ENCODE measurements at places on chromosomes 7 and 10.
A peak's percentile ranks its signal among the peaks of the same experiment; 100 is the strongest.

DNA sequence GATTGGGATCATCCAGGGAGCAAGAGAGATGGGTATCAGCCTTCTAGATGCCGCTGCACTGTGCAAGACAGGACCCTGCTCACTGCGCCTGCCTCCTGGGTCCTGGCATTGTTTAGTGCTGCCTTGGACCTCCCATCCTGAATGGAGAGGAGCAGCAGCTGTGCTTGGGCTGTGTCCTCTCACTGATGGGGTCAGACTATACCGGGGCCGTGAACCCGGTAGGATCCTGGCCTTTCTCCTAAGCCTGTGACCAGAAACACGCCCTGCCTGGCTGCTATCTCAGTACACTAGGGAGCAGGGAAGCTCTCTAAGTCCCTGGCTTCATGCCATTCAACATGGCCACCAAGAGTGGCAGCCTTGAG, 309.4 kb upstream of the ZNF32 start:
- no peak for DNase-seq

DNA sequence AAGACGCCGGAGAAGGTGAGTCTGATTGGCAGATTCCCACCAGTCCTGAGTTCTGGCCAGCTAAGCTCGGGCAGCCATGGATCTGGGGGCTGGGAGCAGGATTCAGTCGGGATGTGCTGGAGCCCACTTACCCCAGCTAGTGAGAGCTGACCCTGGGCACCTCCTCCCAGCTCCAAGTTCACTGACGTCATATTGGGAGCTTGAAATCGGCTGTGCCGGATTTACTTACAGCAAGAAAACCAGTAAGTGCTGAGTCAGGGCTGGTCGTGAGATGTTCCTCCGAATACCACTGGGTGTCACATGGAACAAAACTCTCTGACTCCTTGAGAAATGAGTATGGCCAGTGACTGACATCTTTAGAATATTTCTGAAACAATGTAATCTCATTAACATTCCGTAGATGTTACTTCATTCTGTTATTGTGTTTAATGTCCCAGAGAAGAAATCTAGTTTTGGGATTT, 621.2 kb downstream of the SDK1 start:
- no peak for DNase-seq

DNA sequence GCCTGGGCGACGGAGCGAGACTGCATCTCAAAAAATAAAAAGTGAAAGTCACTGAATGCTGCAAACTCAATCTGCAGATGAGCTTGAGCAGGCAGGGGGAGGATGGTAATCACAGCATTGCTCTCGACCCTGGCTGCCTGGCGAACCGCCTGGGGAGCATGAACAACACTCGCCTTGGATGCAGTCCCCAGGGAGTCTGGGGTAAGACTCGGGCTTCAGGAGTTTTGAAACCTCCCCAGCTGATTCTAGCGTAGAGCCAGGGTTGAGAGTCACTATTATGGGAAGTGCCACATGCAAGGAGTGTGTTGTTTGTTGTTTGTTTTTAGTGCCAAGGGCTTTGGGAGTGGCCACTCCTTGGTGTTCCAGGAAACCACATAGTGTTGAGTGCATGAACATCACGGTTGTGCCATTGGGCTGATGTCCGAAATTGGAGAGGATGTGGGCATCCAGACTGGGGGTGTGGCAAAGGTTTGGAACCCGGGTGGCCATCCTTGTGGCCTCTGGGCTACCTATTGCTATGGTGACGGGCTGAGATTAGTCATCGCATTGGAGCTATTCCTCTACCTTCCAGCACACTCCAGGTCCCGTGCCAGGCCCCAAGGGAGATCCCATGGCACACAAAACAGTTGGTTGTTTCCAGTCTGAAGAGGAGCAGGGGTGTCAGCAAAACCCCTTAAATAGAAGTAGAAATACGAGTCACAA, 92.6 kb downstream of the RGS10 start:
- no peak for DNase-seq

GRCh38 chr7:26071622-26072456, 80.2 kb upstream of the NFE2L3 start:
- DNase-seq: no peak

GRCh38 chr7:139068544-139069399, 32.9 kb upstream of the ZC3HAV1L start:
- no peak for DNase-seq

- no peak for DNase-seq
These were observed 82.9 kb downstream of the CFTR start for GRCh38 chr7:117562759-117563158.

GRCh38 chr7:88396295-88396947, 89.7 kb upstream of the STEAP4 start:
- DNase-seq: no peak

DNA sequence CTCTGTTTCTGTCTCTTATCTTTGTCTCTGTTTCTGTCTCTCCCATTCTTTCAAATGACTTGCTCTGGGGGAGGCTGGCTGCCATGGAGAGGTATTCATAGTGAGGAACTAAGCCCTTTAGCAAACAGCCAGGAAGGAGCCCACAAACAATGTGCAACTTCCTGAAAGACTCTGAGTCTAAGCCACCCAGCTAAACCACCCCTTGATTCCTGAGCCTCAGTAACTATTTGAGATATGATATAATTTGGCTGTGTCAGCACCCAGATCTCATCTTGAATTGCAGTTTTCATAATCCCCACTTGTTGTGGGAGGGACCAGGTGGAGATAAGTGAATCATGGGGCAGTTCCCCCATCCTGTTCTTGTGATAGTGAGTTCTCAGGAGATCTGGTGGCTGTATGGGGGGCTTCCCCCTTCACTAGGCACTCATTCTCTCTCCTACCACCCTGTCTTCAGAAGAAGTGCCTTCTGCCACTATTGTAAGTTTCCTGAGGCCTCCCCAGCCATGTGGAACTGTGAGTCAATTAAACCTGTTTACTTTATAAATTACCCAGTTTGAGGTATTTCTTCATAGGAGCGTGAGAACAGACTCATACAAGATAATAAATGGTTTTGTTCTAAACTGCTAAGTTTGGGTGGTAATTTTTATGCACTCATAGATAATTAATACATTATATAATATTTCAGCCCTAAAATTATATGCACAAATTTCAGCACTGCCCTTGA, 121.2 kb upstream of the FOXP2 start:
- no peak for DNase-seq

DNA sequence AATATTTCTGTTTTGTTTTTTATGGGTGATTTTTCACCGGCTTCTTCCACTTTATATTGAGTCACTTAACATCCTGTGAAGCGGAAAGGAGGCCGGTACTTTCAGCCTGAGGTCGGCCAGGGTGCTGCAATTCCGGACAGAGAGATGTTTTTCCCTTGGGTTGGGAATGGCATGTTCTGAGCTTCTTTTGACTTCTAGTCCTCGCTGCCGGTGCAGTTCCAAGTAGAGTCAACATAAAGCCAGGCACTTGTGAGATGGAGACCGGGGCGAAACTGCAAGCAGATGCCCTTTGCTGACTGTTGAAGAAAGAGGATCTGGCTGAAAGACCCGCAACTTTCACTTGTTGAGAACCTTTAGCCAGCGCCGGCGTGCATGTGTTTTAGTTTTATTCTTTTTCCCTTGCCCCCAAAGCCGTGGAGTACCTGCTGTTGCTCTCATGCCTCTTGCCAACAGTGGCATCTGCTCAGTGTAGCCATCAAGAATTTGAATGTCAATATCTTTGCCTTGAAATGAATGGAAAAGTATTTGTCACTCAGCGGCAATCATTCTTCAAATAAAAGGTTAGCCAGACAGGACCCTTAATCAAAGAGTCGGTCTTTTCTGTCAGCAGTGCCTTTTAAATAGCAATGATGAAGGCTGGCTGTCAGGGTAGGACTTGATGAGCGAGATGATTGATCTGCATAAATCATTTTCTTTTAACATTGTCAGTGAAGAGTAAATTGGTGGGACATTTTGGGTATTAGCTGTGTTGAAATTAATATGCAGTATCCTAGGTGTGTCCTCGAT, 351.2 kb downstream of the LRMDA start:
- no peak for DNase-seq

GRCh38 chr10:103933557-103934121, 15.7 kb upstream of the STN1 start:
- no peak for DNase-seq

DNA sequence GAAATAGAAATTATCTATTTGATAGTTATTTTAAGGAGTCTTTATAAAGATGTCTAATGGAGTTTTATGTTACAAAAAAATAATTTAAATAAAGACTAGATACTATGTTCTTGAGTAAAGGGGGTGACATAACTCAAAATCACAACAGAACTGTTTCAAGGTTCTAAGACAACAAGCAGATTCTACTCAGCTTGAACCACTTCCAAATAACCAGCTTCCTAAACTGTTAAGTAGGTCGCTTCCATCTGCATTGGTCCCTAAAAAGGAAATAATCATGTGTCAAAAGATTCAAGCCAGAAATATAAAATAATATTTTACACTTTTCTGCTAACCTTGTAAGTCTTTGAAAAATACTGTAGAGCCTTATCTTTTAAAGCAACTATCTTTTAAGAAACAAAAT, 14.1 kb downstream of the SEM1 start:
- no peak for DNase-seq

DNA sequence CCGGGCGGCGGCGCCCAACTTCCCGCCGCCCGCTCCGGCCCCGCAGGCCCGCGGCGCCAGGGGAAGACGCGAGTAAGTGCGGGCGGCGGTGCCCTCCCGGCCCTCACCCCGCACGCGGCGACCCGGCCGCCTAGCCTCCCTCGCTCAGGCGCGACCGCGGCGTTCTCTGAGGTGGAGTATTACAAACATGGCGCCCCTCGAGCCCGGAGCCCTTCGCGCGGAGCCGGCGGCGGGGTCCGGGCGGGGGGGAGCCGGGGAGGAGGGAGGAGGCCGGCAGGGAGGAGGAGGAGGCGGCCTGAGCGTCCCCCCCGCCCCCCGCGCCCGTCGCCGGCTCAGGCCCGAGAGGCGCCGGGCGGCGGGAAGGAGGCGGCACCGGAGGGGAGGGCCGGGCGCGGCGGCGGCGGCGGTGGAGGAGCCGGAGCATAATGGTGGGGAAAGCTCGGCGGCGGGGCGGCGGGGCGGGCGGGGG, at the start of gene ZMYND11:
Gene ZMYND11, plus strand, starts transcription at position 324 of the 469 bp plus-strand sequence. CDS start 44,558 bp downstream, outside the sequence.
- peak; percentile 57 for DNase-seq

- no peak for DNase-seq
These were observed 26.5 kb upstream of the WNT16 start for GRCh38 chr7:121302214-121302745.

- DNase-seq: no peak
These were observed 121.4 kb downstream of the CAMK1D start for GRCh38 chr10:12470719-12471118.

- no peak for DNase-seq
These were observed 2.7 kb upstream of the PNLIPRP1 start for GRCh38 chr10:116587878-116588591.

DNA sequence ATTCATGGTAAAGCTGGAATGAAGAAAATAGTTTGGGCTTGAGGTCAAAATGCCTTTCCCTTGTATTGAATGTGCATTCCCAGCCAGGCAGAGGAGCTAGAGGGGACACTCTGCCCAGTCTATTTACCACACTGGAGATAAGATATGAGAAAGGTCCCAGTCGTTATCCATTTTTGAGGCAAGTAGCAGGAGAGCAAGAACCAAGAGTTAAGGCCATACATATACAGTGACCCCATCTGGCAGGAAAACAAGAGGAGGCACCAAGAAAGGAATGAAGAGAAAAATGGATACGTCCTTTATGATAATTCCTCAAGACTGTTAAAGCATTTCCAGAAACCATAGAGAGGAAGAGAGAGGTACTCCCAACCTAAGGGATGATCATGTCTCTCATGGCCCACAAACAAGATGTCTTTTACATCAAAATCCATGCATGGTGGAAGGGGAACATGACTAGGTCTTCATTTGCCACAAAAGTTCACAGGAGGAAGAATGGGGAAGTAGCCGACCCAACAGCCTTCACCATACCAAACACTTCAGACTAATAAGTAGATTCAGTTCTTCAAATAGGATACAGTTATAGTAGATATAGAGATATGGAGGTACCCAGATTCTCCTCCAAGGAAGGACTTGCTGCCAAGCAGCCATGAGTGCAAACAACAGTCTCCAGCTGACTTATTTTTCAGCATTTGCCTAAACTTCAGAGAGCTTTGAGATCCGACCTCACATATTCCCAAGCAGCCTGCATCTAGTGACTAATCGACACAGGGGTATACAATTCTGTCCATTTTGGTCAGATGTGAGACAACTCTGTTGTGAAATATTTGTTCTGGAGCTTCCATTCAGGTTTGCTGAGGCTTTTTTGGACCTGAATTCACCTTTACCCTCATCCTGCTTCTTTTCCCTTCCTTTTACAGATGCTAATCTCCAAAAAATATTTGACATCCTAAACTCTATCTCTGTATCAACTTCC, 61.1 kb upstream of the CCDC71L start:
- no peak for DNase-seq

DNA sequence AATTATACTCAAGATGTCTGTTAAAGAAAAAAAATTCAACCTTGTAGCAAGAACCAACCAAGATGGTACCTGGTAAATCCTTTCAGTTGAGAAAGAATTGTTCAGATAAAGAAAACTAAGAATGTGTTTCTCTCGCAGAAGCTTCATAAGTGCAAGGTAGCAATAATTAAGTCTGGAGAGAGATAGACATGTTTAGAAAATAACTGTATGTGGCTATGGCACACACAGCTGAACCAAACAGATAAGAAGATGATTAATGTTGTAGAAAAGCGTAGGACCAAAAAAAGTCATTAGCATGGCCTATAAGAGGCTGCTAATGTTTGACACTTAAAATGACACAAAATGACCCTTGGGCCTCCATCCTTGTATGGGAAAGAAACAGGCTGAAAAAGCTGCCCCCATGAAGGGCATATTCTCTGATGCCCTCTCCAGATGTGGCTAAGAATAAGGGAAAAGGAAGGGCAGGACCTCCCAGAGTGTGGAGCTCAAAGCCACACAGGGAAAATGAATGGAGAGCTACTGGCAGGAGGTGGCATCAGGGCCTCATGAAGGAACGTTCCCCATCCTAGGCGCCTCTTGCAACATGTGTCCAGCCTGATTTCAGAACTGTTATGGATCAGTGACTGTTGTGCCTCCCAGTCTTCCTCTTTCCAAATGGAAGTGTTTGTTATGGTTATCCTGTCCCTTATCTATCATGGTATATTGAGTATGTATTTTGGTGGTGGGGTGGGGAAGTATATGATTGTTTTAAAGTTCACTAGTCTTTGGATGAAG, 30.7 kb downstream of the TLL2 start:
- DNase-seq: no peak

DNA sequence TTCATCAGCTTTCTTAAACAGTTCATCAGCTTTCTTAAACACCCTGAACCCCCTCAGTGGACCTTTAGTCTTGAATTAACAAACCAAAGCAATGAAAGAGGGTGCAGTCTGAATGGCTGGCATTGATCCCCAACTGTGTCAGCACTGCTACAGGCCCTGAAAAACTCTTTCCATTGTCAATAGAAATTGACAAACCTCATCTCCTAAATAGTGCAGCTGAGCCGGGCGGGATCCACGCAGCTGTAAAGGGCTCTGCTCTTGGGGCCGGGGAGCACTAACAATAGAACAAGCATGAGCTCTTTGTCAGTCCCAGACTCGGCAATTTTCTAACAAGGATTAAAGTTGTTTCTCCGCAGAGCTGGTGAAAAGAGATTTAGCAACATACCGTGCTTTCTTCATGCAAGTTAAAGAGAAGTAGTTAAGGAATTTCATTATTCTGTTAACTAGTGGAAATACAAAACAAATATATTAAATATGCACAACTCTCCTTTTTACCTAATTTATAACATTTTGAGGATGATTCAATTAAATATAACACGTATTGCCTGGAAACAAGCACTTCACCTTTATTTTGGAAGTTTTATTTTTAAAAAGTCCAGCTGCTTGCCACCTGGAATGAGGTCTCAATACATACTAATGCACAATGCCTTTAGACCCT, 24.7 kb upstream of the FEZF1 start:
- DNase-seq: no peak

Data from activated T-helper 9 cell treated with anti-CD3 and anti-CD28 coated beads, Interleukin-2, amount 50 U/mL, for 16 hours (primary cell).